A549 treated with DMSO at 1 μM for 4 hours (cell line): ENCODE measurements at places on chromosomes 2 and 18. TPM values are rescaled to one million over a fixed set of nuclear protein-coding genes. Genes with fewer than 3 reads are reported as not detected.

The TWIST2 gene
- 10.1 to 20.6 TPM (median 18.8 TPM) in 5 replicates for total RNA-seq

The TMEM214 gene
- total RNA-seq = 56.4 to 74.7 TPM (median 70.4 TPM) in 5 replicates

The SLC16A14 gene
- total RNA-seq = 1.0 to 1.9 TPM (median 1.4 TPM) in 5 replicates

The CYP27A1 gene
- 0.03 to 0.34 TPM (median 0.19 TPM) in 4 of 5 replicates, not detected in the other for total RNA-seq

The ITPRIPL1 gene
- not detected in 5 replicates for total RNA-seq

The TGFA gene
- 7.4 to 9.5 TPM (median 8.6 TPM) in 5 replicates for total RNA-seq

The ITGB1BP1 gene
- total RNA-seq = 162 to 189 TPM (median 165 TPM) in 5 replicates

The TNFAIP6 gene
- total RNA-seq = 1.4 to 3.0 TPM (median 2.1 TPM) in 5 replicates

The KLHL30 gene
- total RNA-seq = 0.07 to 0.22 TPM (median 0.12 TPM) in 5 replicates

The CD226 gene
- total RNA-seq = 0.02 to 0.17 TPM (median 0.07 TPM) in 5 replicates

The SALL3 gene
- not detected in 5 replicates for total RNA-seq

The PROM2 gene
- total RNA-seq = 0.33 TPM in 1 of 5 replicates, not detected in the others

The LIMS3 gene
- total RNA-seq = not detected in 5 replicates

The PMAIP1 gene
- 11.9 to 16.4 TPM (median 14.1 TPM) in 5 replicates for total RNA-seq

The CYP27C1 gene
- total RNA-seq = 4.0 to 5.7 TPM (median 5.3 TPM) in 5 replicates

The EVX2 gene
- total RNA-seq = not detected in 5 replicates

The DCTN1 gene
- total RNA-seq = 111 to 159 TPM (median 138 TPM) in 5 replicates

The DSG1 gene
- total RNA-seq = not detected in 5 replicates

The C1QL2 gene
- 0.14 to 0.21 TPM (median 0.14 TPM) in 4 of 5 replicates, not detected in the other for total RNA-seq

The CREG2 gene
- 3.5 to 10.0 TPM (median 8.7 TPM) in 5 replicates for total RNA-seq

The GTF3C2 gene
- 62.4 to 67.5 TPM (median 64.5 TPM) in 5 replicates for total RNA-seq

The CCT4 gene
- 275 to 347 TPM (median 337 TPM) in 5 replicates for total RNA-seq

The SUMO1 gene
- 136 to 182 TPM (median 149 TPM) in 5 replicates for total RNA-seq

The KCTD18 gene
- 8.9 to 12.6 TPM (median 9.3 TPM) in 5 replicates for total RNA-seq

The C2orf76 gene
- 11.4 to 14.5 TPM (median 13.8 TPM) in 5 replicates for total RNA-seq

The DCDC2C gene
- 0.15 to 0.50 TPM (median 0.36 TPM) in 5 replicates for total RNA-seq

The SNTG2 gene
- not detected in 5 replicates for total RNA-seq

The LOXHD1 gene
- total RNA-seq = not detected in 5 replicates

The TNFRSF11A gene
- total RNA-seq = 6.3 to 11.9 TPM (median 9.5 TPM) in 5 replicates

The UGT1A1 gene
- 0.68 to 0.96 TPM (median 0.88 TPM) in 5 replicates for total RNA-seq

The CFAP221 gene
- 0.17 to 0.47 TPM (median 0.33 TPM) in 5 replicates for total RNA-seq

The SPATA3 gene
- total RNA-seq = not detected in 5 replicates

The CRYGD gene
- total RNA-seq = not detected in 5 replicates

The IL1R2 gene
- total RNA-seq = 0.62 to 1.1 TPM (median 0.72 TPM) in 5 replicates

The TMEM182 gene
- 4.8 to 6.3 TPM (median 5.3 TPM) in 5 replicates for total RNA-seq

The FAM237A gene
- not detected in 5 replicates for total RNA-seq

The LRRC30 gene
- total RNA-seq = not detected in 5 replicates

The DSC3 gene
- total RNA-seq = 1.6 to 2.5 TPM (median 1.8 TPM) in 5 replicates

The SPDYA gene
- total RNA-seq = 0.15 to 0.39 TPM (median 0.20 TPM) in 5 replicates

The ASNSD1 gene
- total RNA-seq = 35.9 to 42.4 TPM (median 38.8 TPM) in 5 replicates

The IL1RL2 gene
- total RNA-seq = not detected in 5 replicates

The MARCO gene
- total RNA-seq = 0.05 to 0.12 TPM (median 0.08 TPM) in 4 of 5 replicates, not detected in the other

The L3MBTL4 gene
- 0.07 to 0.08 TPM in 2 of 5 replicates, not detected in the others for total RNA-seq

The DNER gene
- total RNA-seq = 5.6 to 9.1 TPM (median 6.7 TPM) in 5 replicates

The EIF2AK2 gene
- total RNA-seq = 19.3 to 31.6 TPM (median 29.1 TPM) in 5 replicates

The OR6B2 gene
- total RNA-seq = not detected in 5 replicates

The CHRNG gene
- total RNA-seq = not detected in 5 replicates

The CASP10 gene
- 1.8 to 2.7 TPM (median 2.5 TPM) in 5 replicates for total RNA-seq

The IL1RL1 gene
- total RNA-seq = 0.84 to 1.6 TPM (median 1.1 TPM) in 5 replicates
